ENCODE measurements at places on chromosomes 1 and 21. TPM values are rescaled to one million over a fixed set of nuclear protein-coding genes. Genes with fewer than 3 reads are reported as not detected.

ATP1A4 gene
- total RNA-seq, result not detected

CD1E gene
- not detected for total RNA-seq

IGSF9 gene
- total RNA-seq, result under 0.01 TPM

CITED4 gene
- 1.7 TPM for total RNA-seq

KCNJ15 gene
- total RNA-seq, result 1.9 TPM

SELENBP1 gene
- total RNA-seq, result 51.8 TPM

Measured in hair follicle dermal papilla cell (primary cell).